HS-27A (cell line): ENCODE measurements at places on chromosomes 2 and 18.

- DNase-seq: no peak
These were observed 488.0 kb downstream of the CBLN2 start for GRCh38 chr18:72056171-72056570.

GRCh38 chr2:101306410-101306809 lies 2.1 kb downstream of the RNF149 start:
- no peak for DNase-seq

GRCh38 chr2:200007306-200007705 lies 51.9 kb downstream of the MAIP1 start:
- DNase-seq: no peak

- DNase-seq: no peak
These were observed 163.5 kb upstream of the CXCR4 start for GRCh38 chr2:136281281-136282114.

DNA sequence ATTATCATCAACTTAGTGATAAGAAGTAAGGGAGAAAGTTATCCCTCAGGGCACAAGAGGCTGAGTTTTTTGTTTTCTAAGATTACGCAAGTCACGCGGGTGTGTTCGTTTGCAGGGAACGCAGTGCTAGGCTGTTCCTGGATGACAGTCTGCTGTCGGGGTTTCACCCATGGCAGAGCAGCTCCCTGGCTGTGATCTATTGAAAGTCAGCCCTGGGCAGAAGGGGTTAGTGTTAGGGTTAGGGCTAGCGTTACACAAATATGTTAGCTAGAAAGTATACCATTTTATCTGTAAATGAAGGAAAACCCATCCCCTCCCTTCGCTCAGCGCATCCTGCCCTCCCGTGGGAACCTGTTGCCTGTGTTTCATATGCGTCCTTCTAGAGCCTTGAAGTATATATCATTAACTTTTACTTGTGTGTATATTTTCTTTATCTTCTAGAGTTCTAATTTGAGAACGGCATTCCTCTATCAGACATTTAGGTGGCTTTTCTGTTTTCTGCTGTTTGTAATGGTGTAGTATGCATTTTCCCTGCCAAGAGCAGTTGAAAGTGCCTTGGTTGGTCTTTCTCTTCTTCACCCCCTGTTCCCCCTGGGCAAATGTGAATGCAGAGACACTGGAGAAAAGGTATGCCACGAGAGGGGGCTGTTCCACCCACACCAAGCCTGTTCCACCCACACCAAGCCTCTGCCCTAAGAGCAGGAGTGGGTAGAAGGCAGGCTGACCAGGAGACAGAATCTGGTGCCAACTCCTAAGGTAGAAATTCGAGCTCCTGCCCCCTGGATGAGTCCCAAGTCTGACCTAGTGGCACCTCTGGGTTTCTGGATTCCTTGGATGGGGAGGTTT lies 47.0 kb downstream of the ARMC9 start:
- no peak for DNase-seq

- DNase-seq: no peak
These were observed 11.8 kb downstream of the IWS1 start for GRCh38 chr2:127514485-127514884.

DNA sequence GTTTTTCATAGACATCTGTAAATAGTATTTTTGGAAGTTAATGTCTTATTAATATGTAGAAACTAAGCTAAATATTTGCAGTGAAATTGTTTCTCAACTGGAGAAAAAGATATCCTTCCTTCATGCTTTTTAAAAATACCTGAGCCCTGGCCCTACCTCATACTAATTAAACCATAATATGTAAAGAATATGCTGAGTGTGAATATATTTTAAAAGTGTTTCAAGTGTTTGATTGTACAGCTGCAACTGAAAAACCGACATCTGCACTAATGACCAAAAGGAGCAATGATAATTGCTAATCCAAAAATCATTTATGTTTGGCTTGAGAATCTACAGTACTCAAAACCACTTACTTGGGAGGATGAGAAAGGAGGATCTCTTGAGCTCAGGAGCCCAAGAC lies 156.7 kb downstream of the MBD5 start:
- no peak for DNase-seq

DNA sequence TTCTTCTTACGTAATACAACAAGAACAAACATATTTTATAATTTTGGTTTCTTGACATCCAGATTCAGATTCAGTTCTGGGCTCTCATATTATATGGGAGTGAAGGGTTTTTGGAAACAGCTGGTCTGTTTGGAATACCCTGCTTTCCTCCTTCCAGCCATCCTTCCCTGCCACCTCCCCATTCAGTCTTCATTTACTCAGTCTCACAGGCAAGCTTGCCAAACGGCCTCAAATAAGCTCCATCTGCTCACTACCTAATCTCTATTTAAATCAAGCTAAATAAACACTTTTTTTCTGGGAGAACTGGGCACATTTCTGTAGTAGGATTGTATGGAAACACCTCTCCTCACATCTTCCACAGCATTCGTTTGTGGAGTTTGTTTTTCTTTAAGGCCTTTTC lies 147.5 kb downstream of the RND3 start:
- DNase-seq: no peak

DNA sequence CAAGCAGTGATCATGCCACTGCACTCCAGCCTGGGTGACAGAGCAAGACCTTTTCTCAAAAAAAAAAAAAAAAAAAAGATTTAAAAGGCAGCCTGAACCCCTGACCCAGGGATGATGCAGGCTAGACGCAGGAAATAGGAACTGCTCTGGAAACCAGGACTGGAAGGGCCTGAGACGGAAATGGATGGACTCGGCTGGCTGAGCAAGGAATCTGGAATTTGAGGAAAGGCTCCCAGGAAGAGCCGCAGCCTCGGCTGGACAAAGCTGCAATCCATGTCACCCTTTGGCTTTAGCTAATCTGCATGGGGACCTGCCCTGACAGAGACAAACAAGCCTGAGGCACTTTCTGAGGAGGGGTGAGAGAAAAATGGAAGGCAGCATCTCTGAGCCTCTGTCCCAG lies 55.0 kb upstream of the DAPL1 start:
- no peak for DNase-seq

DNA sequence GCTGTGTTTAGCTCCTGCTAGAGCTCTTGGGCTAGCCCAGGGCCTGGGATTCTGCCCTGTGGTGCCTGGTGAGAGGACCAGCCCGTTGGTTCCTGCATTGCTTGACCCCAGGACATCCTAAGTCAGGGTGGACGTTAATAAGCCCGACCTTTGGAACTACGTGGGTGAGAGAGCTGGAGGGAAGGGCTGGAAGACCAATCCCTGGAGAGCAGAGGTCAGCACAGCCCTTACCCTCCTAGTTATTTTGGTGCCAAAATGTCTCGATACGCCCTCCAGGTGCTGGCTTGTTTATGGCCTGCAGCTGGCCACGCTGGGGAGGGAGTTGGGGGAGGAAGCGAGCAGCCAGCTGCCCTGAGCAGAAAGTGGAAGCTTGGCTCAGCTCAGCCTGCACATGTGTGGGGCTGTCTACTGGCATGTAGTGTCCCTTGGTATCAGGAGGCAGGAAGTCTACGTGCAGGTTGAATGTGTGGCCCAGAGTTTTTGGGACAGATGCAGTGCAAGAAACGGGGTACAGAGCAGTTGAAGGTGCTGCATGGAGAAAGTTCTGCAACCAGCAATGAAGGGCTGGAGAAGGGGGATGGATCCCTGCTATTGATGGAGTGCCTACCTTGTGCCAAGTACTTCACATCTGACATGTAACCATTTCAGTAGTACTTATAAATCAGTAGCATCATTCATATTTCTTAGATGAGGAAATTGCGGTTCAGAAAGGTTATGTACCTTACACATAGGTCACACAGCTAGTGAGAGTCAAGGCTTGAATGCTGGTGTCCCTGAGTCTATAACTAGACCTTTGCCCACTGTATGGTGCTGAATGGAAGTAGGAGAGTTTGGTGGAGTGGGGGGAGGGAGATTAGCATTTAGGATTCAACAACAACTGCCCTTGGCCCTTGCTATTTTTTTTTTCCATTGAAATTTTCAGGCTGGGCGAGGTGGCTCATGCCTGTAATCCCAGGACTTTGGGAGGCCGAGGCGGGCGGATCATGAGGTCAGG lies 5.0 kb upstream of the DGKD start:
- DNase-seq: no peak

DNA sequence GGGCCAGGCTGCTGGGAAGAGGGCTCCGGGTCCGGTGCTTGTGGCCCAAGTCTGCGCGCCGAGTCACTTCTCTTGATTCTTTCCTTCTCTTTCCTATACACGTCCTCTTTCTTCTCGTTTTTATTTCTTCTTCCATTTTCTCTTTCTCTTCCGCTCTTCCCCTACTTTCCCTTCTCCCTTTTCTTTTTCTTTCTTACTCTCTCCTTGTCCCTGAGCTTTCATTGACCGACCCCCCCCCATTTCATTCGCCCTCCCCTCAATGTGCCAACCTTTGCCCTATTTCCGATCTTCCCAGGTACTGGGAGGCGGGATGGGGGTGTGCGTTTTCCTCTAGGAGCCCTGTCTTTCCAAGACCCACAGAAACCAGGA lies 1.8 kb downstream of the ONECUT2 start:
- no peak for DNase-seq

DNA sequence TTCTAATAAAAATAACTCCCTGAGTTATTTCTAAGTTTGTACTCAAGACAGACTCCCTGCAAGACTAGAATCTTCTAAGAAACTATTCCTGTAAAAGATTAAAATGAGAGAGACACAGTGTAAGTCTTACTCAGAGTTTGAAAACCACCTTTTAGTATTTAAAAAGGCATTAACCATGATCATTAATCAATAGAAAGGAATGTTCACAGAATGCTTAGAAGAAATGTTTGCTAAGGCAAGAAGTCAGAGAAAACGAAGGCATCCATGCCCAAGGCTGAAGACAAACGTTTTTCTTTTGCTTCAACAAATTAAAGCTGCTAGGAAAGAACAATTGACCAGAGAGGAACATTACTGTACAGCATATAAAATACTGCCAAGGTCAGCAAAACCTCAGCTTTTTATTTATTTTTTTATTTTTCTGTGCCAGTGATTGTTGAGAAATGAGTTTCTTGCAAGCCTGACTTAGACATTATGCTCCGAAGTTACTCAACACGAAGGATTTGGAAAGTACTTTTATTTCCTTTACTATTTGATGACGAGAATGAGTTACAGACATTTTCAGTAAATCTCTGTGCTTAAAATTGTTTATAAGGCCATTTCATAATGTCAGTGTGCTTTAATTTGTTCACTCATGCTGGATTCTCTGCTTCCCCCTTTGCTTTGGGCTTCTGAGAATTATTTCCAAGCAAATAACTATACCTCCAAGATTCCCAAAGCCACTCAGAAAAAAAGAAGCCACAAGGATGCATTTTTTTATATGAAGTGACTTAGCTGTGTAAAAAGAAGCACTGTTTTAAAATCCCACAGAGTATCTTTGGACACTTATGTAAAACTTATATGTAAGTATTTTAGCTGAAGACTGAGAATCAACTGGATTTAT lies 20.5 kb downstream of the RND3 start:
- no peak for DNase-seq

- no peak for DNase-seq
These were observed 31.4 kb upstream of the TAF1B start for GRCh38 chr2:9811679-9812511.

DNA sequence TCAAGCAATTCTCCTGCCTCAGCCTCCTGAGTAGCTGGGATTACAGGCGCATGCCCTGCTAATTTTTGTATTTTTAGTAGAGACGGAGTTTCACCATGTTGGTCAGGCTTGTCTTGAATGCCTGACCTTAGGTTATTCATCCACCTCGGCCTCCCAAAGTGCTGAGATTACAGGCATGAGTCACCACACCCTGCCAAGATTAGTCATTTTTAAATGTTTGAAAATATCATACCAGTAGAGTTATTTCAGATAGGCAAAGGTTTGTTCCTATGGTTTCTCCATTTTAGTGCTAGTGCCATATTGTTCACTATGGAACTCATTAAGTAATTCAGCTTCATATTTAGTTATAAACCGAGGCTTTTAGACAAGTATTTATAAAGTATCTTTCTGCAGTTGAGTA lies 52.3 kb downstream of the HIBCH start:
- peak; percentile 40 for DNase-seq

- no peak for DNase-seq
These were observed 34.8 kb downstream of the SDC1 start for GRCh38 chr2:20190170-20190569.

DNA sequence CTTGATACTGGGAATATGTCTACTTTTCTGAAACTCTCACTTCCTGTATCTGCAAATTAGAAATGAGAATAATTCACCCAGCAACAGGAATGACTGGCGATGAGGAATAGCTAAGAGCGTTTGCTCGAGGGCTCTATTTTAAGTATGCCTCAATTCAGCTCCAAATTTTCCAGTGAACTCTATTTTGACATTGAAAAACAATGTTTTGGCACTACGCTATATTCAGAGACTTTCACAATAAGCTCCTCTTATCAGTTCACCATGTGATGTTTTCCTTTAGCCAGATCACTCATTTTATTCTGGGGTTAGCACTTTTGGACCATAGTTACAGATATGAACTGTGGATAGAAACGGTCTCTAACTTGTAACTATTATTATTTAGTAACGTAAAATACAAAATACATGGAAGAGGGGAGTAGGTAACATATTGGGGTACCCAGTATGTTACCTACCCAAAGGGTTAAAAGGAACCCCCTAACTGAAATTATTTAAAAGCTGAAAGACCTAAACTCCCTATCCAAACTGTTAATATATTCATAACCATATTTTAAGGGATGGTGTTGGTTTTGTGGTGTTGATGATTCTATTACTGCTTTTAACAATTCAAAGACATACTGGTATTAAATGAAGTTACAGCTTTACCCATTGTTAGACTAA lies 28.1 kb downstream of the SLC40A1 start:
- DNase-seq: no peak

DNA sequence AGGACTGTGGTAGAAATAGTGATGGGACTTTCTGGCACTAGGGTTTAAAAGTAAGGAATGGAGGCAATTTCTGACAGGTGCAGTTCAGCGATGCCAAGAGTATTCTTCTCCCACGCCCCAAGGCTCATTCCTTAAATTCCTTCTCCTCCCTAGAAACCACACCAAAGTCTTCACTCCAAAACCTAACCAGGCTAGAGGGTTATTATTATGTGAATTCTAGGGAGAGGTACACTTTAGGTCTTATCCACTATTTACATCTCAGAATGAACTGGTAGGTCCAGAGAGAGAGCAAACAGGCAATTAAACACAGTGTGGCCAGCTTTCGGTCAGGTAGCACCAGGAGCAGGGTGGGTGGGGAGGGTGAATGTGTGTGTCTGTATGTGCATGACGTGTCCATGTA lies 11.4 kb downstream of the IL1F10 start:
- DNase-seq: no peak

DNA sequence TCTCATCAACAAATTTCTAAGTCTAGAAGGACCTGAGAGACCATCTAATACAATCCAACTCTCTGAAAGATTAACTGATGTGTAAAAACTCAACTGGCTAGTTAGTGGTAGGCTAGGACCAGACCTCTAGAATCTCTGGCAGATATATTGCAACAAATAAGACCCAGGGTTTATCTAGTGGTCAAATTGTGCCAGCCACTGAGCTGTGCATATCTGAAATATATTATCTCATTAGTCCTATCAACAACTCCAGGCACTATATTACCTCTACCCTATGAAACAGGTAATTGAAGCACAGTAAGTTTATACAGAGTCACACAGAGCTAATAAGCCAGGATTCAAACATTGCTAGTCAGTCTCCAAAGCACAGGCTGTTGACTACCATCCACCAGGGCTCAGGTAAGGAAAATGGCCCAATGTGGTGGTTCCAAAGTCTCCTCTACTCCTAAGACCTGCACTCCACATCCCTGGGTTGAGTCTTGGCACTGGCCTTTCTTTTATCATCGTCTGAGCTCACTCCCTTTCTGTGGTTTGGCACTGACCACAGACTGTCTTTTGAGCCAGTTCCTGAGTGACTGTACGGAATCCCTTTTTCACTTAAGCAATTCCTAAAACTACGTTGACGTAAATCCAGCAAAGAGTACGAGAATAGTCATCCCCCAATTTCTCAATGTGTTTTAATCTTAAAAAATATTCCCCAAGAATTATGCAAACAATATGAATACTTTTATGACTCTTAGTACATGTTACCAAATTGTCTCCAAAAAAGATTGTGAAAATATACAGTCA lies 11.9 kb upstream of the PID1 start:
- DNase-seq: peak; percentile 33
